ENCODE measurements at places on chromosomes 6 and 20.

- no peak for DNase-seq
Observed at GRCh38 chr6:44224965-44225305, 1.5 kb downstream of the SLC29A1 start.

DNA sequence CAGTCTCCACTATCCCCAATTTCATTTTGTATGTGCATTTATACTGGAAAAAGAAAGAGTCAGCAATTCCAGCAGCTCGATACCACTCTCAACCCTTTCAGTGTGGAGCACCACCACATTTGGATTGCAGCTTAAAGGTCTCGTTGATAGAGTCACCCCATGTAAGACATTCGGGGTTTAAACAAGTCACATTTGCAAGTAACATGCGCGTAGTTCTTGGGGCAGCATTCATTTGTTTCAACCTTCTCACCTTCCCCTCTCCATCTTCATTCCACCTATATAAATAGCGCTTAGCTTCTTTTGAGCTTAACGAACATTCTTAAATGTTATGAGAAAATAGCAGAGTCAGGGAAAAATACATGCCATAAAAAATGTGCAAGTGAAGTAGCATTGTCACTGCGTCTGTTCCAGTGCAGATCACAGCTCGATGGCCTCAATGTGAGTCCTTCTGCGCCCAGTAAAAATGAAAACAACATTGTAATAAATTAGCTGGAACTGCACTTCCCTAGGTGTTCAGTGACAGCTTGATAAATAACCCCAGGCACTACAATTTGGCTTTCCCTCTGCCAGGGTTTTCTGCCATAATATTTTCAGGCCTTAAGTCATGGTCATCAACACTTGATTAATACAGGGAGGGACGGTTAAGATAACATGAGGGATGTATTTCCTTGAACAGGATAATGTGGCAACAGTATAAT lies 737.8 kb upstream of the NRSN1 start:
- no peak for DNase-seq

GRCh38 chr6:64123761-64124633 lies 488.4 kb downstream of the PHF3 start:
- no peak for DNase-seq

- DNase-seq, result no peak
Observed at GRCh38 chr6:114162691-114163347, 180.0 kb downstream of the HS3ST5 start.

- no peak for DNase-seq
Observed at GRCh38 chr6:72554761-72555221, 67.1 kb upstream of the KCNQ5 start.

DNA sequence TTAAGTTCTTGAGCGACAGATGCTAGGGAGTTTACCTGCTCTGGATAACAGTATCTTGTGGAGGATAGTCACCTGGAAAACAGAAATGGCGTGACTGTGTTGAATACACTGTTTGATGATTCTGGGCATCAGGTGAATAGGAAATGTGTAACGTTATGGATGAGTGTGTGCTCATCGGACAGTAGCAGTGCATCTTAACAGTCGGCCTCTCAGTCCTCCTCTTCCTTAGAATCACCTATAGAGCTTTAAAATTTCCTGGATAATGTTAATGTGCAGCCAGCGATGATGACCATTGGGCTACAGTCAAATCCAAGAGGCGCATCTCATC lies 217.7 kb downstream of the OR2B2 start:
- no peak for DNase-seq

DNA sequence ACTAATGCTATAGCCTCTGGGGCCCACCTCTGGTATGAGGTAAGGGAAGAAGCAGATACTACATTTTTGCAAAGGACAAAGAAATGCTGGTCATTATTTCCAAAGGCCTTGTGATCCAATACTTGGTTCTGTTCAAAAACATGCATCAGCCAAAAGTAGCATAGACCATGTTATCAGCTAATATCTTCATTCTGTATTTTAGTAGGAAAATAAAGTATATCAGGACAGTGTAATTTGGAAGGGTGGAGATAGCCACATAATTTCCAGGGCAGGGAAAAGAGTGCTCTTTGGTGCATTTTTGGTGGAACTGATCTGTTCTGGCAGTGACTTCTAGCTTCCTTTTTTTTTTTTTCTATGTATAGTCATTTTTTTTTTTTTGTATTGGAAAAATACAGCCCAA lies 258.0 kb upstream of the SOX4 start:
- no peak for DNase-seq

DNA sequence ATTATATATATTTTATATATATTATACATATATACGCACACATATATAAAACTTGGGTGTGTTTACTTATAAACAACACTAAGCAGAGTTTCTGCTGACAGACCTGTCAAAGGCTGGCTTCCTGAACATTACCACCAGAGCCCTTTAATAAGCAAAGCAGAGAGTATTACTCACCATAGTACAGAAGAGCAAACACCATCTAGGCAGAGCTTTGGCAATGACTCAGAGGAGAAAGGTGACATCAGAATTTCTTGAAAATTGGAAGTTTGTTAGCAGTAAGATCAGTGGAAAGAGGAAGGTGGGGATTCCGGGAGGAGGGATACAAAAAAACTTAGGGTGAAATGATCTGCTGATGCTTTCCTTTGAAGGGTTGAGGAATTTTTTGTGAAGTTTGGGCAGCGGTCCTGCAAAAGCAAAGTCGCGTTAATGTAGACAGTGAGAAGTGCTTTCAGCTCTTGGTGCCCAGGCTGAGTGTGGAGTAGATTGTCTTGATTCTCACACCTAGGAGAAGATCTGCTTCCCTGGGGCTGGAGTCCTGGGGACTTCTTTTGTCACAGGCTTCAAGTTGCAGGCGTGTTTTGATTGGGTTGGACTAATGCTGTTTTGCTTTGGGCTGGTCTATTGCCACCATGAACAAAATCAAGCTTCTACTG lies 109.6 kb upstream of the BACH2 start:
- DNase-seq, result no peak
